Mammary microvascular endothelial cell (primary cell): ENCODE measurements at places on chromosomes 5 and 9. TPM values are rescaled to one million over a fixed set of nuclear protein-coding genes. Genes with fewer than 3 reads are reported as not detected.

FOXI1 gene
- total RNA-seq, result not detected in 2 replicates

PCDHB4 gene
- 0.07 and 0.10 TPM in 2 replicates for total RNA-seq

FGFR4 gene
- 1.7 and 2.3 TPM in 2 replicates for total RNA-seq

FAM221B gene
- not detected in 2 replicates for total RNA-seq

NR5A1 gene
- not detected in 2 replicates for total RNA-seq

PCDHAC2 gene
- 0.64 and 0.73 TPM in 2 replicates for total RNA-seq

CATSPER3 gene
- total RNA-seq, result 0.40 TPM in 1 of 2 replicates, not detected in the other

PTGES2 gene
- total RNA-seq, result 61.8 and 68.0 TPM in 2 replicates

IFNA21 gene
- total RNA-seq, result not detected in 2 replicates

POU4F3 gene
- not detected in 2 replicates for total RNA-seq

FGF1 gene
- total RNA-seq, result not detected in 2 replicates

CCL28 gene
- total RNA-seq, result 0.67 and 1.8 TPM in 2 replicates

NTRK2 gene
- not detected in 2 replicates for total RNA-seq

C9orf153 gene
- total RNA-seq, result not detected in 2 replicates
